ENCODE measurements at places on chromosomes 16 and 17. TPM values are rescaled to one million over a fixed set of nuclear protein-coding genes. Genes with fewer than 3 reads are reported as not detected.

DNA sequence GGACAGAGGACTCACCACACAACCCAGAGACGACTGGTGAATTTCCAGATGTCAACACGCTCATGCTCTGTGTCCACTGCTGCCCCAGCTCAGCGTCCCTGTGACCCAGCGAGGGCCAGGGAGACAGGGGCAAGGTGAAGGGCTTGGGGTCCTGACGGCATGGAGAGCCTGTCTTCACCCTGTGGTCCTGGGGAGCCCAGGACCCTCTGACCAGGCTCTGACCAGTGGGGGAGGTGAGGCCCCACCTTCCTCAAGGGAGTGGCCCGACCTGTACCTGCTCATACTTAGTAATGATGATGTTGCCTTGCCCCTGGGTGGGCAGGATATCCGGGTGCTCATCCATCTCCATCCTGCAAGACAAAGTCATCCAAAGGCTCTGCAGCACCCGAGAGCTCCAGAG lies 39.8 kb downstream of the TNFRSF13B start:
- DNase-seq, result peak; percentile 59

DNA sequence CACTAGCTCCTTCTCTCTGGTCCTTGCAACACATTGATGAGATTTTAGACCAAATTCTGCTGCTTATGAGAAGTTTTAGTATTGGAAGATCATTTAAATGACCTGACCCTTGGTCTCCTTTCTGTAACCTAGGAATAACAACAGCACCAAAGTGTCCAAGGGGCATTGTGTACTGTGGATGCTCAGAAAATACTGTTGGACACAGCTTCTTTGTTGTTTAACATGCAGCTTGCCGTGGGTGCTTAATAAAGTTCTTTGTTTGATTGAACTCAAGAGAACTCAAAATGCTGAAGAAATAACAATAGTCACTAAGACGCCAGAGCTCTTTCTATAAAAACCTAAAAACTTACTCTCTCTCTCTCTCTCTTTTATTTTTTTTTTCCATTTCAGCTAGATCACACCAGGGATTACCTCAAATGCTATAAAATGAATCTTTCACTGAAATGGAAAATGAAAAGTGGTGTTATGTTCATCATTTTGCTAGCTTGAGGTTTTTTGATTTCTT lies 548.9 kb upstream of the CDH8 start:
- no peak for DNase-seq

GRCh38 chr16:57152096-57153093 lies 33.4 kb downstream of the PSME3IP1 start:
- no peak for DNase-seq

DNA sequence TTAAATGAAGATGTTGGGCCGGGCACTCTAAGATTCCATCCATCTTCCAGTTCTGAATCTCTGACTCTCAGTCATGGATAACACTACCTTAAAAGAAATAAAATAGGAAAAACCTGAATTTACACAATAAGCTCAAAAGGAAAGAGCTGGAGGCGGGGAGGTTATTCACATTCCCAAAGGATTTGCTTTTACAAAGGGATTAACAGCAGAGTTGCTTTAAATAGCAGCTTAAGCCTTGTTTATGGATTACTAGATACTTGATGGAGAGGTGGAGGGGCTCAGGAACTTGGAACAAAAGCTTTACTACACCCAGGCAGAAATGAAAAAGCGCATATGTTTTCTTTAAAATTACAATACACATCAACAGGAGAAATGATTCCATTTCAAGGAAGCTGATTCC lies 84.5 kb downstream of the XYLT1 start:
- DNase-seq, result no peak

DNA sequence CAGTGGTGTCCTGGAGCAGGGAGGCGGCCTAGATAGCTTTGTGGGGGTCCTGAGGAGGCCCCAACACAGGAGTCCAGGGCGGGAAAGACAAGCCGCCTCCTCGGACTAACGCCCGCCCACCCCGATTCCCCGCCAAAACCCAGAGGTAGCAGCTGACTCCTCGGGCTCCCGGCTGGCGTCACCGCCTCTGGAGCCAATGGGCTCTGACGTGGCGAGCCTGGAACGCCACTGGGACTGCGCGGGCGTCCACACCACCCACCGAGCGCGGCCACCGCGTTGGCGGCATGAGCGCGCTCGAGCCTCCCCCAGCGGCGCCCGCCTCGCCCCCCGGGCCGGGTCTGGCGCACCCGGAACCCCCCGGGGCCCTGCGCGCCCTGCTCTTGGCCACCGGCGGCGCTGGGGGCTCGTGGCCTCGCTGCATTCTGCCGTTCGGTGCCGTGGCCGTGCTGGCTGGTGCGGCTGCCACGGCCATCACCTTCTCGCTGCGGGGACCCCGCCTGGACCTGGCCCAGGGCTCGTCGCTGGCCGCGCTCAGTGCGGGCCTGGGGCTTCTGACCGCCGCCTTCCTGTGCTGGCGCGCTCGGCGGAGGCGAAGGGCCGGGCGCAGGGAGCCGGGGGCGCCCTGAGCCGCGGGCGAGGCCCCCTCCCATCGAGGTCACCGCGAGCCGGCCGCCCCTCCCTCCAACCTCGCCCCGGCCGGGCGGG lies 3.4 kb upstream of the NTN3 start:
- DNase-seq, result peak; percentile 92

DNA sequence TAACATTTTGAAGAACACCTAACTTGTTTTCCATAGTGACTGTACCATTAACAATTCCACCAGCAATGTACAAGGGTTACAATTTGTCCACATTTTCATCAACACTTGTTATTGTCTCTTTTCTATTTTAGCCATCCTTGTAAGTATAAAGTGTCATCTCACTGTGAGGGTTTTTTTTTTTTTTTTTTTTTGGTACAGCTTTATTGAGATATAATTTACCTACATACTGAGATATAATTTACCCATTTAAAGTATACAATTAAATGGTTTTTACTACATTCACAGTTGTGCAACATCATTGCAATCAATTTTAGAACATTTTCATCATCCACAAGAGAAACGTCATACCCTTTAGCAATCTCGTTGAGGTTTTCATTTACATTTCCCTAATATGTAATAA lies 17.9 kb upstream of the TMIGD1 start:
- no peak for DNase-seq

DNA sequence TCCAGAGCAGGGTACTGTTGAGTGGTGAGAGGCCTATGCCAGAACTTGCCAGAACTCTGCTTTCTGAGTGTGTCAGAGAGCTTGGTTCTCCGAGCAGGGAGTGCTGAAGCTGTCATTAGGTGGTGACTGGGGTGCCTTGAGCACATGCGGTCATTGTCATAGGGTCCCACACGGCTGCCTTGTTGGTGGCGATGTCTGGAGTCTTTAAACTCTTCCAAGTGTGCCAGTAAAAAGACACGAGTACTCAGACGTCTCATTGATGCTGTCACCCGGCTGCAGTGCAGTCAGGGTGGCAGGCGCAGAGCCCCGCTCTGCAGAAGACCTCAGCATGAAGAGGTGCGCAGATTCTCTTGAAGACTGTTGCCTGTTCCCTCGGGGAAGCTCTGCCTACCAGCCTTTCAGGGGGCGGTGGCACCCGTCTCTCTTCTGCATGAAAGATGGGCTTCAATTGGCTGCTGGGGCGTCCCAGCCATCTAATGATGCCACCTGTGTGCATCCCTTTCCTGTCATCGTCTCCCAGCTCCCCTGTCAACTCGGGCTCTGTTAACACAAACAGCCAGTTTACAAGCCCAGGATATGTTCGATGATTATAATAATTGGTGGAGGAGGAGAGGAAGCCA lies 58.3 kb downstream of the NKD1 start:
- DNase-seq, result no peak

DNA sequence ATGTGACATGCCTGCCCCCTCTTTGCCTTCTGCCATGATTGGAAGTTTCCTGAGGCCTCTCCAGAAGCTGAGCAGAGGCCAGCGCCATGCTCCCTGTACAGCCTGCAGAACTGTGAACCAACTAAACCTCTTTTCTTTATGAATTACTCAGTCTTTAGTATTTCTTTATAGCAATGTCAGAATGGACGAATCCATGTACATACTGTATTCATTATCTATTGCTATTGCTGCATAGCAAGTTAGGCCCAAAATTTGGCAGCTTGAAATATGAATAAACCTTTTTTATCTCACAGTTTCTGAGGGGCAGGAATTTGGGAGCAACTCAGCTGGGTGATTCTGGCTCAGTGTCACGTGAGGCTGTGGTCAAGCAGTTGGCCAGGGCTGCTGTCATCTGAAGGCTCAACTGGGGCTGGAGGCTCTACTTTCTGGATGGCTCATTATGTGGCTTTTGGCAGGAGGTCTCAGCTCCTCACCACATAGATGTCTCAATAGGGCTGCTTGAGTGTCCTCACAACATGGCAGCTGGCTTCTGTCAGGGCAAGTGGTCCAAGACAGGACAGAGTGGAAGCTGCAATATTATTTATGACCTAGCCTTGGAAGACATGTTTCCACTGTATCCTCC lies 40.0 kb downstream of the SOCS1 start:
- DNase-seq, result no peak

DNA sequence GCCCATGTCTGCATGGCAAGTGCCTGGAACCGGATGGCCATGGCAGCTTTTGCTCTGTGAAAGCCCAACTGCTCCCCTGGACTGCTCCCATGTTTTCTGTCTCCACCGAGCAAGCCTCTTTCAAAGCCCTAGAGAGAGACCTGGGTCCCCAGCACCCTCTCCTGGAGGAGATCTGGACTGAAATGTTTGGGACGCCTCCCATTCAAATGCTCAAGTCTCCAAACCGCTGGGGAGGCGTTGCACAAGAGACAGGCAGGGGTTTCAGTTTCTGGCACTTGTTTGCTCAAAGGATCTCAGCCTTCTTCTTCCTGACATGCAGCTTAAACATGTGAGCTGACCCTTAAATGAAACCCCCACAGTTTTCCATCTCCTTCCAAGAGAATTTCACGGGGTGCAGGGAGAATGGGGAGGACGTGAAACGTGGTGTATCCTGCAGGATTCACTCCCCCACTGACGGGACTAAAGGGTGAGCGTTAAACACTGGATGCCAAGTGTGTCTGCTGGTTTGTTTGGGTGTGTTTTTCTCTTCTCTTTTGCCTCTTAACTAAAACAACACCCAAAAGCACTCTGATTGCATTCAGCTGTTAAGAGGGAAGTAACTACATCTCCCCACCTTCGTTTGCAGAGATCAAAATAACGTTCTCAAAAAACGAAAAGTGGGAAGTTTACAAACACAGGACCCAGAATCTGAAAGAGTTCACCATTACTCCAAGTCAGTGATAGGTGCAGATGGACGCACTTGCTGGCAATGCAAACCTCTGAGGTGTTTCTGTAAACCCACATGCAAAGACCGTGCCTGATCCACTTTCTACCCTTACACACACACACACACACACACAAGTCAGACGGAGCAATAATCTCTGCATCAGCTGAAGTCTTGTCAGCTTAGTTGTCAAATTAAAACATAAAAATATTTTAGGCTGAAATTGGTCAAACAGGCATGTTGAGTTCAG lies 256.9 kb downstream of the C16orf95 start:
- no peak for DNase-seq

- no peak for DNase-seq
Observed at GRCh38 chr17:82569621-82570020, 50.1 kb downstream of the FOXK2 start.

DNA sequence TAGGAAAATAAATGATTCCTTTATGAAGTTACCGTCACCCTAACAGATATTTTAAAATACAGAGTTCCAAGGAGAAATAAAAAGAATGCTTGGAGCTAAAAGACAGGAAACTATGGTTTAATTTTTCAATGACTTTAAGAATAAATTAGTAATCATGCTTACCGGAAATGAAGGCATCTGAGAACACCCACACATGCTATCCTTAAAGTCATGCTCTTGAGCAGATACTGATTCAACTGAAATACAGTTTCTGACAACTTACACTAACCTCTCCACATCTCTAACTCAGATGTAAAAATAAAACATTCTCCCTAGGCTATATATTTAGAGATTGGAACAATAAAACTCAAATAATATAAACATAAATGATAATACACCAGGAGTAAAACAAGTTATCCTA lies 7.8 kb downstream of the PSMD12 start:
- DNase-seq, result no peak

DNA sequence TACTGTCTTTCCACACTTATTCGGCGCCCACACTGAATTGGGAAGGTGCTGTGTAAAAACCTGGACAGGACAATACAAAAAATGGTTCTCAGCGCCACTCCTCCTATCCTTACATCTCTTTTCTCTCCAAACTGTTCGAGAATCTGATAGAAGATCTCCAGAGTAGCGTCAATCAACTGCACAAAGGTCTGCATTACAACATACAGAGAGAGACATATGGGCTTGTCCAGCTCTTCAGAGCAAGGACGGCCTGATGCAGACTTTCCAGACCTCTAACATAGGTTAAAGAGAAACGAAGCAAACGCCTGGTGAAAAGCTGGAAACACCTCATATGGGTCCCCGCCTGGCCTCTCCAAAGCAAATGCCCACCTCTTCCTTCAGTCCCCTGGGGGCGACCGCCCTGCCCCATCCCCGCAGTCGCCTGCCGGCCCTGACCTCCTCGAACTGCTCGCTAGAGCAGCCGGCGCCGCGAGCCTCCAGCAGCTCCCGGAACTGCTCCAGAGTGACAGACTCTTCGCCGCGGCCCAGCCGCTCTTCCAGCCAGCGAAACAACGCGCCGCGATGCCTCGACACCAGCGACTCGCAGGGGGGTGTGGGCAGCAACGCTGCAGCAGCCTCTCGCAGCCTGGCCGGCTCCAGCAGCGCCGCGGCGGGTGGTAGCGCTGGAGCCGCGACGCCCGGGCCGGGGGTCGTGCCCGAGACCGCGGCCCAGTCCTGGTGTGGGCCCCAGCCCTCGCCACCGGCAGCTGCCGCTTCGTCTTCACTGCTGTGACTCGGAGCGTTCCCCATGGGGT lies 526 bp downstream of the ZZEF1 start:
- peak; percentile 82 for DNase-seq

GRCh38 chr17:47898241-47898640 lies 2.2 kb downstream of the SP2 start:
- no peak for DNase-seq

- peak; percentile 54 for DNase-seq
Observed at GRCh38 chr17:3812284-3812683, 11.3 kb upstream of the ITGAE start.

DNA sequence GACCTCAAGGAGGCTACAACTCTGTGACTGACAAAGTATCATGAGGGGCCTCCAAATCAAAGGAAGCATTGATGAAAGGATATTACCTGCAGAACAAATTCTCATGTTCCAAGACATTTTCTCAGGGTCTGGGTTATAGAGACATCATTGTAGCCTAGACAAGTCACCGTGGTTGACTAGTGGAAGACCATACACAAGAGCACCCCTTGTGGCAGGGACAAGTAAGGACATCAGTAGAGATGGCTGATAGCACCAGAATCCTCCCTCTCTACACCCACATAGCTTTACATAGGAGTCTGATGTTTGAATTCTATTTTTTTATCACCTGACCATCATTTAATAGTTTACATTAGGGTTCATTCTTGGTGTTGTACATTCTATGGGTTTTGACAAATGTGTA lies 32.5 kb upstream of the CDH8 start:
- no peak for DNase-seq

- DNase-seq, result no peak
Observed at GRCh38 chr16:10637337-10638037, 57.1 kb upstream of the EMP2 start.

GRCh38 chr17:61250335-61250890 lies 149.2 kb upstream of the TBX2 start:
- DNase-seq, result no peak

GAA gene
- total RNA-seq, result 42.8 TPM

FZD2 gene
- total RNA-seq, result 12.6 TPM

TM4SF5 gene
- not detected for total RNA-seq

SERPINF2 gene
- 41.7 TPM for total RNA-seq

DPEP3 gene
- total RNA-seq, result not detected

CSF3 gene
- total RNA-seq, result 0.69 TPM

AURKB gene
- total RNA-seq, result 0.69 TPM

CD300LB gene
- 0.23 TPM for total RNA-seq

EZH1 gene
- total RNA-seq, result 50.2 TPM
